ENCODE measurements at places on chromosomes 6 and 20.
A peak's percentile ranks its signal among the peaks of the same experiment; 100 is the strongest.

DNA sequence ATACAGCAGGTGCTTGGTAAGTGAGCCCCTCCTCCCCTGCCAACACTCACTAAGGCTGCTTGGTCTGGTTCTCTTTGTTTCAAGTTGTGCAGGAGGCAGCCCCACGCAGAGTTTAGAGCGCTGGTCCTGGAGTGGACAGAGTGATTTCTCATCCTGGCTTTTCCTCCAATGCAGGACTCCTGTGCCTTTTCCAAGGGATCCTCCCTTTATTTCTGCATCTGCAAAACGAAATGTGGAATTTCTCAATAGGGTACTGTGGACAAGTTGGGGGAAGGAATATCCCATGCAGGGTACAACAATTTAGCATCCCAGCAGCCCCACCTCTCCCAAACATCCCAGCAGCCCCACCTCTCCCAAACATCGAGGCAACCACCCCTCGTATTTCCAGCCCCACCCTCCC lies 30.6 kb upstream of the CCDC167 start:
- no peak for DNase-seq

GRCh38 chr6:33252759-33253158 lies 18.9 kb downstream of the VPS52 start:
- no peak for DNase-seq

DNA sequence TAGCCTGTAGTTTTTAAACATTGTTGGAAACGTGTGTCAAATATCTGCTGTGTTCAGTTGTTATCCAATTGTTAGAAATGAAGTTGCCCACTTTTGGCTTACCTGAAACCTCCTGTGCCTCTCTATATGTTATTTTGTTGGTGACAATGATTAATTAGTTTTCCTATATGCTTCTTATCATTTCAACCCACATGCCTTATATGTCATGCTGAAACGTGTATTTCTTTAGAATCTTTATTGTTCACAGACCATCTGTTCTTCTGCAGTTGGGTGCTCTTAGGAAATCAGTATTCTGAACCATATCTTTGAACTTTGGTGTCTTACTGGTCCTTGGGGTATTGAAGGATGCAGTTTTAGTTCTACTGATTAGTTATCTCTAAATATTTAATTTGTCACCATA lies 91.2 kb upstream of the SCGN start:
- no peak for DNase-seq

DNA sequence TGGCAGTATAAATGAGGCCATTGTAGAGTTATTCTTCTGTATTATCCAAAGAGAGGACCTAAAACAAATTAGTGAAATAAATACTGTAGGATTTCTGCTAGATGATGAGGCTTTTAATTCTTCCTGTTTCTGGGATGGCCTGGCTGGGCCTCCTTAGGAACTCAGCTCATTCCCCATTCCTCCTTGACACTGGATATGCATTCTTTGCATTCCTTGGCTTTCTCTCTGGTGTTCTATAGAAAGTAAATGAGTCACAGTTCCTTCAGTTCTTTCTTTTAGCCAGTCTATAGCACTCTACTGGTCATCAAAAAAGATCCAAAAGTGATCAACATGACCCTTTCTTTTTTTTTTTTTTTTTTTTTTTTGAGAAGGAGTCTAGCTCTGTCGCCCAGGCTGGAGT lies 8.6 kb downstream of the OR10C1 start:
- DNase-seq, result peak; percentile 19

DNA sequence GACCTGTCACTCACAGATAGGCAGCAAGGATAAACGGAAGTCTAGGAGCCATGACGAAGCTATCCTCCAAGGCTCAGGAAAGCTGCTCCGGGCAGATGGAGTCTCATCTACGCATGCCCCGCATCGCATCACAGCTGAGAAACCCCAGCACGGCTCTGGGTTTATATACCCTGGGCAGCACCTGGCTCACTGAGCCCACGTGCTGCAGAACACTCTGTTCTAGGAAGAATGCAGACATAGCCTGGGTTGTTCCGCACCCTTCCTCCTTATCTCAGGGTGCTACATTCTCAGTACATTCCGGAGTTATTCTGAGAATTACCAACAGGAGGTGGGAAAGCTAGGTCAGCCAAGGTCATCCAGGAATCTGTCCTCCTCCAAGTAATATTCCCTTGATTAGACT lies 260.4 kb downstream of the CBLN4 start:
- no peak for DNase-seq

DNA sequence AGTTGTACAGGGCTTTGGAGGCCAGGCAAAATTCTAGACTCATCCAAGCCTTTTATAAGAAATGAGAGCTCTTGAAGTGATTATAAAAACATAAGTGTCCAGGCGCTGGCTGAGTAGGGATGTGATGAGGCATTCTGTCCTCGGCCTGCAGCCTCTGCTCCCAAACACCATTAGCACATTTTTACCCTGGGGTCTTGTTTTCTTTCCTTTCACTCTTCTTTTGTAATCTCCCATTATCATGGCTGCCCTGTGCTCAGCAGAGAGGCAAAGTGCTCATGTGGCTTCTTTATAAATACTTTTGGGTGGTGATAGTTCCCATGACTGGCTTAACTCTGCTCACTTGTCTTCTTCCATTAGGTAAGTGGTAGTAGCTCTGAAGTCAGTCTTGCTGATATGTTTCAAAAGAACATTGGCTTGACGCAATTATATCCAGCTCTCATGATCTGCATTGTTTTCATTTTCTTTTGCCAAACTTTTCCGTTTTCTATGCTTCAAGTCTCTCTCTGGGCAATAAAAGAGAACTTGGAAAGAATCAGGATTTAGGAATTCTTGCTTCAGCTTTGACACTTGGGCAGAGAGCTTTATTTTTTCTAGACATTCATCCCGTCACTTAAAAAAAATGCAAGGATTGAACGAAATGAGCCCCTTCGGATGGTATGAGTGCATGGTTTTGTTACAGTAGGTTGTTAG lies 61.1 kb downstream of the CAP2 start:
- no peak for DNase-seq

GRCh38 chr20:41861772-41862422 lies 243.7 kb upstream of the CHD6 start:
- no peak for DNase-seq

- DNase-seq, result no peak
Observed at GRCh38 chr6:148493424-148493823, 150.8 kb downstream of the SASH1 start.

DNA sequence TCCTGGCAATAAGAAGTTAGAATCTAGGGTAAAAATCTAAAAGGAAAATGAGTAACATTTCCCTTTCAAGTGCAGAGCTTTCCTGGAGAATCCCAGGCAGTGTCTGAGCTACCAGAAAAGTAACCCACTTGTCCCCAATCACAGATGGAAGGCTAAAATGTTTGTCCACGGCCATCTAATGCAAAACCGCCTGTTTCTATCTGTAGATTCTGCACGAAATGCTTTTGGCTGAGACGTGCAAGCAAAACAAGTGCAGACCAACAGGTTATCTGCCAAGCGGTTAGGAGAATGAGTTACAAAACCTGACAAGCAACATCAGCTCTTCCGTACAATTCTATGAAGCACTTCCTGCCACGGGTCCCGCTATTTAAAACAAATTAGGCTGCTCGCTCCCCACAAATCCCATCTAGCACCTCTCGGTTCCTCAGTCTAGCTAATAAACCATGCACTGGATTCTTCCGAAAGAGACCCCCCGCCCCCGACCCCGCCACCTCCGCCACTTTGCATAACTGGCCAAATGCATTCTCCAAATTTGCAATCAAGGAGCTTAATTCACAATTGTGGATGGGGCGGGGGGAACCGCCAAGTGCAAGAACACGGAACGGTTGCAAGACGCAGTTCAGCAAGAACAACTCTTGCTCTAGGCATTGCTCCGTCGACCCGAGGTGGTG lies 1.4 kb downstream of the ELOVL5 start:
- DNase-seq, result no peak

DNA sequence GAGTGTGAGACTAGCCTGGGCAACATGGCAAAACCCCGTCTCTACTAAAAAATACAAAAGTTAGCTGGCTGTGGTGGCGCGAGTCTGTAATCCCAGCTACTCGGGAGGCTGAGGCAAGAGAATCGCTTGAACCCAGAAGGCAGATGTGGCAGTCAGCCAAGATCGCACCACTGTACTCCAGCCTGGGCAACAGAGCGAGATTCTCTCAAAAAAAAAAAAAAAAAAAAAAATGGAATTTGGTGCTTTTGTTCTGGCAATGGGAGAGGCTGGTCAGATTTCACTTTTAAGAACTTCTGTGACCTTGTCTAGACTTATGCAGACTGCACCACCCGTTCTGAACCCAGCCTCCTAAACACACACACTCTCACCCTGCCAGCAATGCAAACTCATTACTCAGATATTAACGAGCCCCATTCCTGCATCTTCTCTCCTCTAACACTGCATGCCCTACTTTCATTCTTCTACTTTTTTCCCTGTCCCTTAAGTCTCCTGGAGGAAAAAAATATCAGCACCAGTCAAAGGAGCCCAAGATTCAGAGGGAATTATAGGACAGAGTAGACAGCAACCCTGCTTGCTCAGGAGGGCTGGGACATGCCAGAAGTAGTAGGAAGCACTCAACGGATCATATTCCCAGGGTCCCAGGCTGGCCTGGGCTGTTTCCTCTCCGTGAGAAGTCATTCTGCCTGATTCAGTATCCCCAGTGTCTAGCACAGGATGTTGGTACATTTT lies 4.4 kb downstream of the MOCS1 start:
- no peak for DNase-seq

DNA sequence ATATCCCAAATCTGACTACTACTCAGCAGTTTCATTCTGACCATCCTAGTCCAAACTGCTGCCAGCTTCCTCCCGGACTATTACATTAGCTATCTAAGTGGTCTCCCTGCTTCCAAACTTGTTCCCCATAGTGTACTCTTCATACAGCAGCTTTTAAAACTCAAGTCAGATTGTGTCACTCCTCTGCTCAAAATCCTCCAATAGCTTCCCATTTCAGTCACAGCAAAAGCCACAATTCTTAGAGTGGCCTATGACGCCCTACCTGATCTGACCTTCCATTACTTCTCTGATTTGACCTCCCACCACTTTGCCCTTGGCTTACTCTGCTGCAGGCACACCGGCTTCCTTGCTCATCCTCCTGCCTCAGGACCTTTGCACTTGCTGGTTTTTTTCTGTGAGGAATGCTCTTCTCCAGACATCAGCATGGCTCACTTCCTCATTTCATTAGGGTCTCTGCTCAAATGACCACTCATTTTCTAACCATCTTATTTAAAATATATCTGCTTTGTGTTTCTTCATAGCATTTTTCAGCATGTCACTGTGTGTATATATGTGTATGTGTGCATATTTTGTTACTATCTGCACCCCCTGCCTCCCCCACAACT lies 111.1 kb upstream of the DTNBP1 start:
- DNase-seq, result no peak

DNA sequence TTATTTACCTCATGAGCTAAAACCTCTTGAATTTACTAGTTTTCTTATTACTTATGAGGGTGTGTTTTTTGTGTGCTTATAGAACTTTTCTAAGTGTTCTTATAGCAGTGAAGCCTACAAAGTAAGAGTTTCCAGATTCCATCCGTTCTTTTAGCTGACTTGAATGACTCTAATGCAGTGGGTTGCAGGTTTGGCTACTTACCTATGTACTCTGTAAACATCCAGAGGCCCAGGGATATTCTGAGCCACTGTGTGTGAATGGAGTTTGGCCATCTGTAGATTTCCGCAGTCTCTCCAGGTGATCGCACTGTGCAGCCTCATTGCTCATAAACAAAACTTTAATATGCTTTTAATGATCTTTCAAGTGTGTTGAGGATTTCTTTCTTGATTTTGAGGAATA lies 157.8 kb downstream of the MYO6 start:
- no peak for DNase-seq

DNA sequence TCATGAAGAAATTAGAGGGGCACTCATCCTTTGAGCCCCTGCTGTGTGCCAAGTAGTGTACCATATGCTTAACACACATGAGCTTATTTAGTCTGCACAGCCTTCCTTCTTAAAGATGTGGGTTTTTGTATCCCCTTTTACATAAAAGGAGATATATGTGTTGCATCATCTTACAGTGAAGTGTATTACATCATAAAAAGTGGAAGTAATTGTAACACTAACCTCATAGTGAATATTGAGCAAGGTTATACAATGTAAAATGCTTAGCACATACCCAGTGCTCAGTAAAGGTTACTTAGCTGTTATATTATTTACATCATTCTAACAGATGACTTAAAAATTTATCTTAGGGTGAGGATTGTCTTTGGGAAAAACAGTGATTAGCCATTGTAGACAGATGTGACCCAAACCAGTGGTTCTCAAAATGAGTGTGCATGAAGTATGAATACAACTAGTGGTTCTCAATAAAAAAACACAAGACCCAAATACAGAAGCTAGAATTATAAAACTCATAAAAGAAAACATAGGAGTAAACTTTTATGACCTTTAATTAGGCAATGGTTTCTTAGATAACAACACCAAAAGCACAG lies 3.8 kb upstream of the PIGU start:
- no peak for DNase-seq

DNA sequence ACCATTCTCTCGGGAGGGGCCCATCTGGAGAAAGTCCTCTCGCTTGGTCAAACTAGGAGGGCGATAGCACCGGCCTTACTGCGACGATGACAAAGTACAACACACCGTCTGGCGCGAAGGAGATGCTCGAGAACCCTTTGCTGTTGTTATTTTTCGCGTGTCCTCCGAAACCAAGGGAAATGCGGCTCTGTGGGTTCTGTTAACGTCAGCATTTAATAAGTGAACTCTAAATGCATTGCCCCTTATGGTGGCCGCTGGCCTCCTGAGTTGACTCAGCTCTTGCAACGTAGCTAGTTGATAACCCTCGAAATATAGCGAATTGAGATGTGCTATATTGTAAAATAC lies 577 bp upstream of the SCAND1 start:
- DNase-seq, result no peak

GRCh38 chr6:121142093-121142492 lies 192.2 kb downstream of the TBC1D32 start:
- no peak for DNase-seq

DNA sequence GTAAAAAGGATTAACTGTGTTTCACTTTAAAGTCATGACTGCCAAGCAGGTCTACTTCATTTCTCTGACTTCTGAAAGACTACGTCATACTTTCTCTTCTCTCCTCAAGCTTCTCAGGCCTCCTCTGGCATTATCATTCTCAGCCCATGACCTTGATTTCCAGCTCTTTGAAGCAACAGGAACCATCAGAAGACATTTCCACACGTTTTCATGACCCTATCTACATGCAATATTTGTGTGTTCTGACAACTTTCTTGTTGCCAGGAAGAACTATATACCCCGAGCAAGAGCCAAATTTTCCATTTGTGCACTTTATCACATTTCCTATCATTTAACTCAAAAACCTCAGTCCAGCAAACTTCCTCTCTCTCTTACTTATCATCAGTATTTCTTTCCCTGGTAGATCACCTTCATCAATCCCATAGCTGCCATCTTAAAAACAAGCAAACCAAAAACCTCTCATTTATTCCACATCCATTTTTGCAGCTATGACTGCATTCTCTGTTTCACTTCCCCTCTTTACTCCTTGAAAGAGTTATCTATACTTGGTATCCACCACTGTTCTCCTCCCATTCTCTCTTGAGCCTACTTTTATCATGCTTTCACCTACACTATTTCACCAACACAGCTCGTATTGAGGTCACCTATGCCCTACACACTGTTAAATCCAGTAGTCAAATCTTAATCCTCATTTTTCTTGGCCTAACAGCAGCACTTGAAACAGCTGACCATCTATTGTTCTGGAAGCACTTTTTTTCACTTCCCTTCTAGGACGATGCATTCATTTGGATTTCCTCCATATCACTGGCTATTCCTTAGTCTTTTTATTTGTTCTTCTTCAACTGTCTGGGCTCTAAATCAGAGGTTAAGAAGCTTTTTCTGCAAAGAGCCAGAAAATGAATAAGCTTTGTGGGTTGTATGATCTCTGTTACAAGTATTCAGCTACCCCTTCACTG lies 47.1 kb downstream of the STX7 start:
- DNase-seq, result no peak
